Ovary (tissue), 10 donors: ENCODE measurements at places on chromosomes 4 and X.

GRCh38 chrX:4690521-4690920 lies 977.1 kb upstream of the PRKX start:
- DNase-seq, result no peak

DNA sequence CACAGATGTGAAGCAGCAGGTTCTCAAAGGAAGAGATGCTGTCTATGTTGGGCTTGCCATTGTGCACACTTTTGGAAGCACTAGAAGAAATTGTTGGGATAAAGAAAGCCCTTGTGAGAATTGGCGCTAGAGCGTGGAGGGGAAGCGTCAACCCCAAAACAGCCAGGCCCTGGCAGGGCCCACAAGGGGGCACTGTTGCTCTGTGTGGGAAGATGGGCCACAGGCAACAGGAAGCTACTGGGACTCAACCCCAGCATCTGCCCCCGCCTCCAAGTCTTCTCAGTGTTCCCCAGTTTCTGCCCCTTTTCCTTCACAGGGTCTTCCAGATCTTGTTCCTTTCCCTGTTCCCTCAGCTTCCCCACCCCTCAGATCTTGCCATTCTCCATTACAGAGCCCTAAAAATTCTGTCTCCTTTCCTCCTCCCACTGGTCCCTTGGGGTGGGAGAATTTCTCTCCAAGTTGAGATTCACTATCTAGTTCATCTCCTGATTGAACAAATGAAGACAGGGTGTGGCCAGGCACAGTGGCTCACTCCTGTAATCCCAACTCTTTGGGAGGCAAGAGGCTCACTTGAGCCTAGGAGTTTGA lies 85.5 kb downstream of the STARD8 start:
- peak; percentile 80 for DNase-seq

DNA sequence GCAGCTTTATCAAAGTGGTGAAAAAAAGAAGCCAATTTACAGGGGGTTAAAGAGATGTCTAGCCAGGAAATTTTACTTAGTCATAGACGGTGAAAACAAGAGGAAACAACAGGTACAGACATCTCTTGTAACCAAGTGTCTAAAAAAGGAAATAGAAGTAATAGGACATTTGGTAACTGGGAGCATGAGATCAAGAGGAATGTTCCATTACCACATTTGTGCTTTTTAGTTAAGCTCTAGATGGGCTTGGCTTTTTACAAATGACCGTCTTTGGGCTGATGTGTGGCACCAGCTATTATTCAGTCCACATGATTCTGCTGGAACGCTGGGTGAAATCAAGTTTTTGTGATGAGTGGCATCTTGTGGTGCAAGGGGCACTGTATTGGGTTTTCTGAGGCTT lies 179.5 kb downstream of the SMIM20 start:
- DNase-seq, result no peak

DNA sequence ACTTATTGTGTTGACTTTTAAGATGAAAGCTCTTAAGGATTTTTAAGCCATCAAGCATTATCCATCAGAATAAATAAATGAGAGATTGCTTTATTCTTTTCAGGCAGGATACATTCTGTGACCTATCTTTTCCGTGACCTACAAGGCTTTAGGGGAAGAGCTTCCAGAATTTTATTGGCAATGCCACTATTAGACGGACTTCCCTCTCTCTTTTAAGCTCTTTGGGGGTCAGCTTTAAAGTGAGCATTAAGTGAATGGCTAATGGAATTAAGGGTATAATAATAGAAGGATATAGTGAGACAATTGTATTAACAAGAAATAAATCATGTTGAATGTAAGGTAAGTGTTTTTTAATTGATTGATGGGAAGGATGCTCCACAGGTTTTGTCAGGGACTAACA lies 273.7 kb downstream of the GPAT3 start:
- DNase-seq, result no peak

- DNase-seq, result no peak
These were observed 47.7 kb downstream of the HMGB3 start for GRCh38 chrX:151030845-151031244.

DNA sequence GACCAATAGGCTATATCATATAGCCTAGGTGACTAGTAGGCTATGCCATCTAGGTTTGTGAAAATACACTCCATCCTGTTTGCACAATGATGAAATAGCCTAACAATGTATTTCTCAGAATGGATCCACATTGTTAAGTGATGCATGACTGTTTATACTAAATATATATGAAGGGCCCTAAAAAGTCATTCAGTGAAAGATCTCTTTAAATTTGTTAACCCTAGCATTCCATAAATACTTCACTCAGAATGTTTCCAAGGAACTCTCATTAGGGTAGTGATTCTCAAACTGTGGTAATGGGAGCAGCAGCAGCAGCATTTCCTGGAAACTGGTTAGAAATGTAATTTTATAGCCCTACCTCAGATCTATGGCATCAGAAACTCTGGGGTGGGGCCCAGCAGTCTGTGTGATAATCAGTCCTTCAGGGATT lies 74.9 kb downstream of the PRRG1 start:
- DNase-seq, result no peak

GRCh38 chrX:44906542-44906941 lies 33.6 kb downstream of the KDM6A start:
- no peak for DNase-seq

DNA sequence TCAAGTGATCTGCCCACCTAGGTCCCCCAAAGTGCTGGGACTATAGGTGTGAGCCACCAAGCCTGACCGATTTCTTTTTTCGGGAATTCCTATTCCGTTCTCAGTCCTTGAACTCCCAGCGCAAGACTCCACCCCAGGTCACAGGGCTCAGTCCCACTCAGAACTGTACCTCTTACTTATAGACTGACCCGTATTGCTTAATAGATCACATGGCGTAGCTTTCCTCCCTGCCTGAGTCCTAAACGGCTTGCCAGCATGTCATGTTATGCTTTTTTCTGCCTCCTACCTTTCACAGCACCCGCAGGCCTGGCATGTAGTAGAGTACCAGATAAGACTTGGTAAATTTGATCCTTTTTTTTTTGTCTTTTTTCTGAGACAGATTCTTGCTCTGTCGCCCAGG lies 22.4 kb downstream of the SAT1 start:
- no peak for DNase-seq

GRCh38 chr4:18405054-18405453 lies 383.5 kb upstream of the LCORL start:
- no peak for DNase-seq

DNA sequence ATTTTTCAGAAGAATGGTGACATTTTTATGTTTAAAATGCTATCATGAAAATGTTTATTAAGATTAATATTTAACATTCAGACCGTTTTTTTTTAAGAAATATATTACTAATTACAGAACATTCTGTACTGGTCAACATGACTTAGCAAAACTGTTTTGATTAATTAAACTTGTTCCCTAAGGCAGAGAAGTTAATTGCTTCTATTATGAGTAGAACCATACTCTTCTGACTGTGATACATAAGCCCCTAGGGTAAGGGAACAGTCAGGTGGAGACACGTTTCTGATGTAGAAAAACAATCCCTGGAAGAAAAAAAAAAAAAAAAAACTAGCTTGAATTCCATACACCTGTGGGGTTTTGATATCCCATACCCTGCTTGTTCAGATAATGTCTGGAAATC lies 97.4 kb downstream of the GPM6A start:
- no peak for DNase-seq

- no peak for DNase-seq
These were observed 37.3 kb downstream of the APBB2 start for GRCh38 chr4:41177016-41177415.

DNA sequence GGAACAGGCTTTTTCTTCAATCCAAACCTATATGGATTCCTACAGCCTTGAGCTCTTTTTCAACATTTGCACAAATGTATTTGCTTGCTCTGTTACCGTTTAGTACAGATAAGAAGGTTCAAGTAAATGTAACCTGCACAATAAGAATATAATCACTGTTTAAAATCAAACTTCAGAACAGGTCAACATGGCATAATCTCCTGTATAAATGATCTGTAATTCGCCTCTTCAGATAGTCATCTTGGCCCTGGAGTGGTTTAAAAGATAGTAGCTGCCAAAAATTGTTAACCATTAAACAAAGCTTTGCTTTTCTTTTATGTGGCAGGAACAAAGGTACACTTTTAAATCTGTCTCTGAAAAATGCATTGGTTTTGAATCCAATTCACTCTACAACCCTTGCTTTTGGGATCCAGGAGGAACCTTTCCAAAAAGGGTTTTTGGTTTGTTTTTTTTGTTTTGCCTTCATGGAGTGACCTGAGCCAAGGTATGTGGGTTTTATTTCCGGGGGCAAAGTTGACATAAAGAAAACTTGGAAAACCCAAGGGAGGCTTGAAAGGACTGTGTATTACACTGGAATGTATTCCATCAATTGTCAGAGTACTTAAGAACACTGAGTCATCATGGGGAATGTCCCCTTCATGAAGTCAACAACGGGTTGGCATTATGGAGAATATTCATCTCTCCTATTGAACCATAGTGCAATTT lies 210.4 kb upstream of the HCCS start:
- DNase-seq, result no peak

- DNase-seq, result no peak
These were observed 10.1 kb downstream of the SNX12 start for GRCh38 chrX:71057848-71058530.

DNA sequence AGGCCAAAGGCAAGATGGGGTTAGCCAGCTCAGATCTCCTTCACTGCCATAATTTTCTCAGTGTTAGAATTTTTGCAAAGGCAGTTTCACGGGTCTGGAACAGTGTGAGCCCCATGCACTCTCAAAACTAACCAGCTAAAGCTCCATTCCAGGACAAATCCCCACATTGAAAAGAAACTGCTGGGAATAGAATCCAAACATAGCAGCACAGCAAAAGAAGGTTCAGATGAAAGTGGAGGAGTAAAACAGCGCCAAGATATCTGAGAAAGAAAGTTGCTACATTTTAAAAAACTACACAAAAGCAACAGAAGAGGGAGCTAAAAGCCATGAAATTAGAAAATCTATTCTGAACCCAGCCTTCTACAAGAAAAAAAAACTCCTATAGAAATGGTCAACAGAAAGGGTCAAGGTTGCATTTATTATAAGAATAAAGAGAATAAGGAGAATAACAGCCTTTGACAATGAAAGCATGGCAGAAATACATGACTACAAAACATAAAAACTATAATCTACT lies 39.6 kb upstream of the SLC7A3 start:
- DNase-seq, result no peak

DNA sequence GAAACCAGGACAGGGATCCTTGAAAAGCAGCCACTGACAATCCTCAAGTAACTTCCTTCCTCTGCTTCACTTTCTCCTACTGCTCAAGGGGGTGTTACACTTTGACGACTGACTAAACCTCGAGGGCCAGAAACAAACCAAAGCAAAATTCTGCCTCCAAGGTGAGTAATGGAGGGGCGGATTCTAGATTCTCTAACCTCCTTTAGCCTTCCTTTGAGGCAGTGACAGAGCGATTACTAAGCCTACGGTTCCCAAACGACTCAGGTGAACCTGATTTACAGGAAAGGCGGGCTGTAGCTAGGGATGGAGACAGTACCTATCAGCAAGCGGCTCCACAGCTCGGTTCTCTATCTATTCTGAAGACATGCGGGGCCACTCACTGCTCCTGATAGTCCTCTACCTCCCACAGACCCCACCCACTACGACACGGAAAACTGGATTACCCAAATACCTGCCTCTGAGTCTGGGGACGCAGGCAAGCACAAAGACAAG lies 487 bp downstream of the TBCK start:
- no peak for DNase-seq

GRCh38 chr4:110920990-110921389 lies 298.1 kb upstream of the PITX2 start:
- DNase-seq, result no peak

- no peak for DNase-seq
These were observed 273.2 kb downstream of the EVC2 start for GRCh38 chr4:5435201-5435600.

DNA sequence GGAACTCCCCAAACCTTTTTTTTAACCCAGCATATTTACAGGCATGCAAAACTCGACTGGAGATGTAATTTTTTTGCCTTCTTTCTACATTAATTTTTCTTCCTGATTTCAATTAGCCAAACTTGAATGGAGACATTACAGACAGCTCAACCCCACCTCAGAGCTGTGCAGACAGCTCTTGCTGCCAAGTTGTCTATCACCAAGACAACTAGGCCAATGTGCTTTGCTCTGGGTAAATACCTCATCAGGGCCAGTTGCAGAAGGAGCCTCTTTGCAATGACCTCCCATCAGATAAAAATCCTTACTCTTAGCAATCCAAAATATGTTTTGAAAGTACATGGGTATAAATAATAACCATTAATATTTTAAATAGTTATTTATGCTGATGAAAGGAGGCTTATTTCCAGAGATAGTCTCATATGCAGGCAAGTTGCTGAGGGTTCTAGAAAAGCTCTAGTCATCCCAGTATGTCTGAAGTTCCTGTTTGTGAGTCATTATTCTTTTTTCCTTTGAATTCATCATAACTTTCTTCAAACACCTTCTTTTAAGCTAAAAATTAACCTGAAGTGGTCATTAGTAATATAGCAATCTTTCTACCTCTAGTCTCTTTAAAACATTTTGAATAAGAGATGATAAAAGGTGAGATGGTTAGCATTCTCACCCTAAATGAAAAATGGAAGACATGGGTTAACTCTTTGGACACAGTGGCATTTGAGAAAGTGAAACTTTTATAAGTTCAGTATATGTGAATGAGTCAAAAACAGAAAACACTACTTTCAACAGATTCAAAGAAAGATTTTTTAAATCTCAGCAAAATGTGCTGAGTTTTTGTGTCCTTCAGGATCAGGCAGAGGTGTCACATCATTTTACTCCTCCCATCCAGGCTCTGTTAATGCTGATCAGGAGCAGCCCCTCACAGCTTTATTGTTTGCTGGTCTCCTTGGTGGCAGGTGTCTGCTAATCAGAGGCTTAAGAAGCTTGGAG lies 475.5 kb upstream of the FGF16 start:
- no peak for DNase-seq

GRCh38 chr4:183409483-183409882 lies 35.0 kb upstream of the CDKN2AIP start:
- DNase-seq, result no peak

GRCh38 chr4:90187148-90187884 lies 60.1 kb downstream of the CCSER1 start:
- DNase-seq, result no peak

DNA sequence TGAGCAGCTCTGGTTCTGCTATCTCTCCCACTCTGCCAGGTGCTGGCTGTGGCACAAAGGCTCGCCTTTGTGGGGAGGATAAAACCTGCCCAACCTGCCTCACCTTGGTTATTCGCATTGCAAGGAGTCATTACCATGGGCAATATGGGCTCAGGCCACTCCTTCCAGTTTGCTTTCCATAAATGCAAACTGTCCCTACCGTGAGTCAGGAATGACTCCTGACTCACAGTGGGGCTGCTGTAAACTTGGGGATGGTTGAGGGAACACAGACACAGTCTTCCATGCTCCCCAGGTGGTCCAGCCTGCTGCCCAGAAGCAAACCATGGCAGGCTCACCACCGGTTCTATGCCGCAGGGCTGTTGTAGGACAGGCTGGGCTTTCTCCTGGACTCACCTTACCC lies 36.1 kb downstream of the COQ2 start:
- no peak for DNase-seq

DNA sequence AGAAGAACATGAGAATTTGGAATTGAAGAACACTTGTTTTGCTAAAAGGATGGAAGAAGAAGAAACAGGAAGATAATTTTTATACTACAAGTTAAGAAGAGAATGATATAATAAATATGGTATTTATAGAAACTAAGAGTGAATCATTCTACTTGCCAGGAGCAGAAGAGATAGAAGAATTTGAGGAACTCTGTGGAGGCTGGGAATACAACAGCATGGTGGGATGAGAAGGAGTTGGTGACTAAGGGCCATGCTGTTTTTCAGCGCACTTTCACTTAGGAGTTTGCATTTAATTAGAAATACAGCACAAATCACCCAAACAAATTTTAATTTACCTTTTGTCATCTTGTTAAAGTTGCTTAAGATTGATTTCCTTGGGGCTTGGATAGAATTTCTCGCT lies 20.5 kb downstream of the HADH start:
- DNase-seq, result no peak

GRCh38 chrX:135632353-135632752 lies 81.1 kb upstream of the CT45A1 start:
- DNase-seq, result no peak
